ENCODE measurements at places on chromosomes 5 and 9.

DNA sequence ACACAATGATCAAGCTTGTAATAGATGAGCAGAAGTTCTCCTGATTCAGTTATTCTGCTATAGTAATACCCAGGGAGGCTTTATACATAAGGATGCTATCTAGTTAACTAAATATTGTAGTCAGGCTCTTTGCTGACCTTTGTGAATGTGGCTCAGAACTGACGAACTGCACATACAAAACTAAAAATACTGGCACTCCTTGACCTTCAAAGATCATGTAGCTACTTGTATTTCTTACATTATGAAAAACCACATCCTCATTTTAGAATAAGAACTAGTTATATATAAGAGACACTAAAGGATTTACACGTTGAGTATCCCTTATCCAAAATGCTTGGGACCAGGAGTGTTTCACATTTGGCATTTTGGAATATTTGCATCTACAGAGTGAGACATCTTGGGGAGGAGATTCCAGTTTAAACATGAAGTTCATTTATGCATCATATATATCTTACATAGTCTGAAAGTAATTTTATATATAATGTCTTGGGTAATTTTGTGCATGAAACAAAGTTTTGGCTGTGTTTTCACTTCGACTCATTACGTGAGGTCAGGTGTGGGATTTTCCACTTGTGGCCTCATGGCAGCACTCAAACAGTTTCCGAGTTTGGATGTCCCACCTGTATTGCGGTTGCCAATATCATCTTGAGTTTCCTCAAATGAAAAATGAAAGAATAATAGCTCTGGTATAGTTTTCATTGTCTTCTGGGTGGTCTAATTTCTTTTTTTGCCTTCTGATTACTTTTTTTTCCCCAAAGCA lies 58.4 kb upstream of the FBXL7 start:
- no peaks in the 10 kb centered on the region for H3K36me3 ChIP-seq
- H3K4me3 ChIP-seq: no peak overlapping the region
- no peaks in the 10 kb centered on the region for H3K27me3 ChIP-seq

- H3K27ac ChIP-seq: no peak overlapping the region
- H3K4me3 ChIP-seq: no peak overlapping the region
- H3K36me3 ChIP-seq: no peaks in the 10 kb centered on the region
- peak; percentile 51 for DNase-seq
- H3K4me1 ChIP-seq: peaks cover 46% of the 10 kb centered on the region
Observed at GRCh38 chr9:87569518-87569917, 71.9 kb downstream of the DAPK1 start.

DNA sequence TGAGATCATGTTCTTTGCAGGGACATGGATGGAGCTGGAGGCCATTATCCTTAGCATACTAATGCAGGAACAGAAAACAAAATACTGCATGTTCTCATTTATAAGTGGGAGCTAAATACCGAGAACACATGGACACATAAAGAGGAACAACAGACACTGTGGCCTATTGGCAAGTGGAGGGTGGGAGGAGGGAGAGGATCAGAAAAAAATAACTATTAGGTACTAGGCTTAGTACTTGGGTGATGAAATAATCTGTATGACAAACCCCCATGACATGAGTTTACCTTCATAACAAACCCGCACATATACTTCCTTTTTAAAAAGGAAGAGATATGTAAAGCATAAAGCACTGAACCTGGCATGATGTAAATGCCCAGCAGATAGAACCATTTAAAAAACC lies 99.0 kb downstream of the MEGF10 start:
- no peaks in the 10 kb centered on the region for H3K27me3 ChIP-seq
- no peak for DNase-seq

- DNase-seq: no peak
- no peak overlapping the region for H3K4me3 ChIP-seq
- no peaks in the 10 kb centered on the region for H3K36me3 ChIP-seq
- H3K4me1 ChIP-seq: peaks cover 8% of the 10 kb centered on the region
- no peaks in the 10 kb centered on the region for H3K27me3 ChIP-seq
Observed at GRCh38 chr5:57685516-57686255, 203.1 kb upstream of the ACTBL2 start.

DNA sequence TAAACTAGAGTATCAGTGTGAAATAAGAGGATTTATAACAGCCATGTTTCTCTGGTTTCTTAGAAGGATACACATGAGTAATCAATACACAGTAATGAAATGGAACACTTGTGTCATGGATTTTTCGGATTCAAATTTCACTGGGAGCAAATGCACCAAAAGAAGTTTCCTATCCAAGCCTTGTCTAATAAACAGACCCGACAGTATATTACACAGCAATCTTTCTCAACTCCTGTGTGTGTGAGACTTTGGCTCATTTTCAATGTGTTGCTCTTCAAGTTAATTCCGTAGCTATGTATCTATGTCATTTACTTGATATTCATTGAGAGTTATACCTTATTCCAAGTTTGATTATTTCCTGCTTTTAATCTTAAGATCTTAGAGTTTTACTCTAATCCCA lies 930.2 kb downstream of the MAT2B start:
- H3K4me1 ChIP-seq: no peaks in the 10 kb centered on the region
- H3K4me3 ChIP-seq: no peak overlapping the region
- no peaks in the 10 kb centered on the region for H3K27me3 ChIP-seq
- DNase-seq: no peak

- H3K36me3 ChIP-seq: no peaks in the 10 kb centered on the region
- H3K4me3 ChIP-seq: no peak overlapping the region
- DNase-seq: no peak
- no peaks in the 10 kb centered on the region for H3K27me3 ChIP-seq
Observed at GRCh38 chr5:156681265-156681664, 168.8 kb upstream of the PPP1R2B start.

DNA sequence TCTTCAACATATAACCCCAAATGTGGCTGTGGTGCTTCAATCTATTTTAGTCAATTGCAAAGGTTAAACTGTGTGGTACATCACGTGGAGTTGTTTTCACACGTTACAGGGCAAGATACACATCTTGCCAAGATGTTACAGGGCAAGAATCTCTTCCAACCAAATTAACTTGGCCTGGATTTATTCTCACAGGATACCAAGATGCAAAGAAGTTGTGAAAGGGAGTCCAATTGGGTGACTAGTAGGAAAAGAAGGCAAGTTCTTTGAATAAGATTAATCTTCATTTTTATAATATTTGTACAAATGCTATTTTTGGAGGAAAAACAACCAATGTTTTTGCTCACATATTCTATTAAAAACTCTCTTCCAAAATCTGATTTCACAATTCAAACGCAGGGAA lies 4.8 kb upstream of the IFNA8 start:
- H3K36me3 ChIP-seq: no peaks in the 10 kb centered on the region
- H3K27ac ChIP-seq: no peak overlapping the region
- no peaks in the 10 kb centered on the region for H3K4me1 ChIP-seq

- H3K4me3 ChIP-seq: no peak overlapping the region
- no peaks in the 10 kb centered on the region for H3K27me3 ChIP-seq
- DNase-seq: no peak
- no peaks in the 10 kb centered on the region for H3K36me3 ChIP-seq
- H3K27ac ChIP-seq: no peak overlapping the region
Observed at GRCh38 chr5:90547072-90547536, 11.5 kb upstream of the ADGRV1 start.

GRCh38 chr9:31950756-31951155 lies 433.7 kb upstream of the ACO1 start:
- no peak overlapping the region for H3K4me3 ChIP-seq
- no peaks in the 10 kb centered on the region for H3K27me3 ChIP-seq
- no peaks in the 10 kb centered on the region for H3K36me3 ChIP-seq
- no peak for DNase-seq
- H3K4me1 ChIP-seq: no peaks in the 10 kb centered on the region

GRCh38 chr5:66362687-66363086 lies 218.6 kb downstream of the SREK1 start:
- H3K27me3 ChIP-seq: no peaks in the 10 kb centered on the region
- no peak for DNase-seq
- H3K36me3 ChIP-seq: no peaks in the 10 kb centered on the region
- no peak overlapping the region for H3K27ac ChIP-seq

GRCh38 chr5:91027405-91028139 lies 355.5 kb downstream of the ARRDC3 start:
- H3K4me1 ChIP-seq: no peaks in the 10 kb centered on the region
- no peak for DNase-seq
- H3K4me3 ChIP-seq: no peak overlapping the region
- no peaks in the 10 kb centered on the region for H3K36me3 ChIP-seq
- H3K27ac ChIP-seq: no peak overlapping the region
- H3K27me3 ChIP-seq: no peaks in the 10 kb centered on the region
